ENCODE measurements at places on chromosomes 13 and 19. TPM values are rescaled to one million over a fixed set of nuclear protein-coding genes. Genes with fewer than 3 reads are reported as not detected.

SWSAP1 gene
- 3.3 TPM for total RNA-seq

GRCh38 chr13:75384879-75385707, 96.9 kb downstream of the TBC1D4 start:
- no peak overlapping the region for H3K27ac ChIP-seq
- H3K36me3 ChIP-seq = no peaks in the 10 kb centered on the region
- H3K27me3 ChIP-seq = no peaks in the 10 kb centered on the region
- no peak for DNase-seq
- H3K4me1 ChIP-seq = no peaks in the 10 kb centered on the region

ZNF146 gene
- 45.5 TPM for total RNA-seq

ZNF587 gene
- total RNA-seq = 36.8 TPM

Measured in endothelial cell (in vitro differentiated cells).